GM03348 (cell line): ENCODE measurements at places on chromosomes 1 and 21.

DNA sequence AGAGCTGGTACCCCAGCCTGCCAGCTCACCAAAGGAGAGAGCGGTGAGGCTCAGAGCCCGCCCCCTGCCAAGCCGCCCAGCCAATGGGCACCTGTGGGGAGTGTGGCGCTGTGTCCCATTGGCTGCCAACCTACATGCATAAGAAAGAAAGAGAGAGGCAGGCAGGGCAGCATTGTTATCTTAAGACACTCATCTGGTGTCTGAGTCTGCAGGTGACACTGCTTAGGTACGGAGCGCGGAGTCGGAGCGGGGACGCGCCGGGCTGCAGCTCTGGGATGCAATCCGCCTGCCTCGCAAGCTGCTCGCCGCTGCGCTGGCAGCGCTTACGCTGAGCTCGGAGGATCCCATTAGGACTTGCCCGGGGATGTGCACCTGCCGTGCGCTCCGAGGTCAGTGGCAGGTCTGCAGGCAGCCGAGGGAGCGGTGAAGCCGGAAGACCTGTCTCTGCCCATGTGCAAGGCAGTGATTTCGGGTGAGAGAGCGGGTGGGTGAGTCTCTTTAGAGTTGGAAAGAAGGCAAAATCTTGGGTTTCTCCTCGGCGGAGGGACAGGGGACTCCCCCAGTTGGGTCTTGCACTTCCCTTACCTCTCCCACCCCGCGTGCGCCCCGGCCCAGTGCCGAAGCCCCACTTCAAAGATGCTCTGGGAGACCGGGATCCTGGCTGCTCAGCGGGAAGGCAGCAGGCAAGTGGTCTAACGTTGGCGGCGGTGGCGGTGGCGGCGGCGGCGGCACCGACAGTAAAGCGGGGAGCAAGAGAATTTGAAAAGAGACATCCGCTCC lies at the start of gene BRINP2:
Gene BRINP2, plus strand, starts transcription at position 203 of the 780 bp plus-strand sequence. CDS start 58,919 bp downstream, outside the sequence.
- peak; percentile 49 for DNase-seq

DNA sequence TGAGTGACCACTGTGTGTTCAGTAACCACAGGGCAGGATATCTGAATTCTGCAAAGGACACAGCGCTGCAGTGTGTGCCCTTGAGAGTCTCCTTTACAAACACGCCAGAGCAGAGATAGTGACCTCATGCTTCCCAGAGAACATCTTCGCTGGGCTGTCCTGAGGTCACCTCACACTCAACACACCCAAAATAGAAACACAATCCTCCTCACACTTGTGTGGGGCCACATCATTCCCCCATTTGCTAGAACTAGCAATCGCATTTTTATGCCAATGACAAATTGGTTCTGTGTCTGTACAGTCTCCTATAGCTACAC lies 140.1 kb upstream of the NRIP1 start:
- DNase-seq = no peak

DNA sequence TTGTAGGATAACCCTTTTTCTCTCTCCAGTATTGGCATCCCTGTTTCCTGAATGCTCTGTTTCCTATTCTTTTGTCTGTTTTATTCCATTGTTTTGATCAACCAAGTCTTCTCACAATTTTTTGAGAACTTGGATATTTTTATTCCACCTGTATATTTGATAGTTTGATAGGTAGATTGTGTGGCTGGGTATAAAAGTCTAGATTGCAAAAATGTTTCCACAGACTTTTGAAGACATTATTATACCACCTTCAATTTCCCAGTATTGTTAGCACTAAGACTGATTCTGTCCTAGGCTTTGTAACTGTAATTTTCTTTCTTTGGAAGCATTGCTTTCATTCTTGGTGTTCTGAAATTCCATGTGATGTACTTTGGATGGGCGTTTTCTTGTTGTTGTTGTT lies 9.6 kb upstream of the DNAJC11 start:
- no peak for DNase-seq

- no peak for DNase-seq
Observed at GRCh38 chr21:34509151-34509550, 2.9 kb downstream of the KCNE1 start.

- DNase-seq = no peak
Observed at GRCh38 chr1:95073446-95073845, 695 bp upstream of the ALG14 start.

DNA sequence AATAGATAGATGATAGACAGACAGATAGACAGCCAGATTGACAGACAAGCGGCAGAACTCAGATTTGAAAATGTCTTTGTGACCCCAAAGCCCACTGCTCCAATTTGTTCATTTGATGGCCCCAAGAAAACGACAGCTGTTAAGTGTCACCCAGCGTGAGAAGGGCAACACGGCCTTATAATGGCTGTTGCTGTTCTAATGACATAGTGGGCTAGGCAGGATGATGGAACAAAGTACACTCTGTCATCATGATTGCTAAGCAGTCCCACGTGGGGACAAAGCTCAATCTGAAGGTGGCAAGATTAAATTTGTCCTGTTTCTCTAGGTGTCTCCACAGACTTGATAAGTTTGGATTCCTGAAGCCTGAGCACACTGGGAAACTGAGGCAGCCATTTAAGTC lies 112.9 kb downstream of the DAB1 start:
- DNase-seq = no peak

DNA sequence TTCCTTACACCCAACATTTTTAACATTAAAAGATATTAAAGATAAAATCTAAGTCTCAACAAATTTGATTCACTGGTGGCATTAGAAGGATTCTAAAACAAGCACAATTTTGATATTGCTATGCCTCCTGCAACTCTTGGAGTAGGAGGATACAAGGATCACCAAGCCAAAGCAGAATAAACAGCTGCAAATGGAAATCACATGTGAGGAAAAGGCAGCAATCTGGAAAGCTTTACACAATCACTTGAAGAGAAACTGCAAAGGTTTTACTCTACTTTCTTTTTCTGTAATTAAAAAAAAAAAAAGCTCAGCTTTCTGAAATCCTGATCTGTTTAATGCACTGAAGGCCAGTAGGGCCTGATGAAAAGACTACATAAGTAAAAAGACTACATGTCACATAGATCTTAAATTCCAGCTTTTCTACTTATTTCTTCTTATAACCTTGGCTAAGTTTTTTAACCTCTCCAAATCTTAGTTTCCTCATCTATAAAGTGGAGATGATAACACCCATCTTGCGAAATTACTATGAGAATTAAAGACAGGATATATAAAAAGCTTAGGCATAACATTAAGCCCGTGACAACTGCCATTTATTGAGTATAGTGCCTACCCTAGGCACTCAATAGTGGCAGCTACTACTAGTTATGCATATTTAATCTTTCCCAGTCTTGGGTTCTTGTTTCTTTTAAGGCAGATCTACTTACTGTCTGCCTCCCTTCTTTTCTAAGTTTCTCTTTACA lies 73.5 kb downstream of the EPS15 start:
- DNase-seq = peak; percentile 15

- DNase-seq = no peak
Observed at GRCh38 chr1:32195972-32196823, 4.2 kb upstream of the CCDC28B start.

- no peak for DNase-seq
Observed at GRCh38 chr1:24980836-24981630, 51.0 kb upstream of the RUNX3 start.

DNA sequence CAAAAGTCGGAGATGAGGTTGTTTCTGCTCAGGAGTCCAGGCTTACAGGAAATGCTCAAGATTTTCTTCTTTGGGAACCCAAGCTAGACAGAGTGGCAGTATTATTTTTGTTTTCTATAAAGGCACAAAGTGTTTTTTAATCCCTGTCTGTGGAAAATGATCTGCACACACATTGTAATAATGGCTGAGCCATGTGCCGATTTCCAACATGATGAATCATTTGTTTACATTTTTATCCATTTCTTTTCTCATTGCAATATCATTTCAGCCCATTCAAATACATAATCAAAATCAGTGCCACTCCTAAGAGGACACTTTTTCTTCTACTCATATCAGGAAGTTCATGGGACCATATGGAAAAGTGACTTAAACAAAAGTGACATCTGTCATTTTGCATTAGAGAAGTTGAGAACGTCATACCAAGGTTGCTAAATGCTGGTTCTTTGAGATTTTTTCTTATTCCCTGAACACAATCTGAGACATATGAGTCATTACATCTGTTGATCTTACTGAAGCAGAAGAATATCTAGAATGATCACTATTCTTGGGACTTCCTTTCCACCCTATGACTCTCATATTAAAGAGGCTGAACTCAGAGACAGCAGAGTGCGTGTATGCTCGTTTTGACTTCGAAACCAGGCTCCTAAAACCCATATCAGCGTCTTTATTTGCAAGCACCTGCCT lies 44.9 kb downstream of the ACTA1 start:
- peak; percentile 49 for DNase-seq
